Vagina (tissue), 2 donors: ENCODE measurements at places on chromosomes 13 and 19.

GRCh38 chr19:49605605-49606004, 14.6 kb downstream of the PRR12 start:
- no peak for DNase-seq

DNA sequence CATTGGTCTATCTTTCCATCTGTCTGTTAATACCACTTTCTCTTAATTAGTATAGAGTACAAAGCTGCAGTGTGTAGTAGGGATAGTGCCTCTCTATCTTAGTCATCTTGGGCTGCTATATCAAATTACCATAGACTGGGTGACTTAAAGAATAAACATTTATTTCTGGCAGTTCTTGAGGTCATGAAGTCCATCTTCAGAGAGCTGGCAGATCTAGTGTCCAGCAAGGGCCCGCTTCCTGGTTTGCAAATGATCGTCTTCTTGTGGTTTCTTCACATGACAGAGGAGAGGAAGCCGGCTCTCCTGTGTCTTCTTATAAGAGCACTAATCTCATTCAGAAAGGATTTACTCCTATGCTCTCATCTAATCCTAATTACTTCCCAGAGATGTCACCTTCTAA, 6.1 kb downstream of the ZNF700 start:
- no peak for DNase-seq

- DNase-seq, result no peak
Measured at GRCh38 chr19:47135156-47135555, 4.5 kb downstream of the SAE1 start.

DNA sequence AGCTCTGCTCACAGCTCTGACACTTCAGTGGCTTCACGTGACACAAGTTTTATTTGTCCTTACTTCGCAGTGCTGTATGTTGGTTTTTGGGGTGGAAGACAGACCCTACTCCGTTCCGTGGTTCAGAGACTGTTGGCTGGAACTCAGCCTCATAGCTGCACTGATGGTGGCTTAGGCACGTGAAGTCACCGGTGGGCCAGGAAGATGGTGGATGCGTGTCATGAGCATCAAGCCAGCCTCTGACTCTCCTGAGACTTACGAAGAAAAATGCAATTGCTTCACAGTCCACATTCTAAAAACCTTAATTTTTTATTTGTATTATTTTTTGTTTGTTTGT, 161.4 kb upstream of the SOX1 start:
- DNase-seq, result peak; percentile 27

DNA sequence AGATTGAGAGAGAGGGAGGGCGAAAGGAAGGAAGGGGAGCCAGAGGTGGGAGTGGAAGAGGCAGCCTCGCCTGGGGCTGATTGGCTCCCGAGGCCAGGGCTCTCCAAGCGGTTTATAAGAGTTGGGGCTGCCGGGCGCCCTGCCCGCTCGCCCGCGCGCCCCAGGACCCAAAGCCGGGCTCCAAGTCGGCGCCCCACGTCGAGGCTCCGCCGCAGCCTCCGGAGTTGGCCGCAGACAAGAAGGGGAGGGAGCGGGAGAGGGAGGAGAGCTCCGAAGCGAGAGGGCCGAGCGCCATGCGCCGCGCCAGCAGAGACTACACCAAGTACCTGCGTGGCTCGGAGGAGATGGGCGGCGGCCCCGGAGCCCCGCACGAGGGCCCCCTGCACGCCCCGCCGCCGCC, at the start of gene TNFSF11:
Gene TNFSF11, plus strand, starts transcription at position 142 of the 400 bp plus-strand sequence. Its CDS starts 152 bp downstream, at position 294.
- DNase-seq, result no peak

DNA sequence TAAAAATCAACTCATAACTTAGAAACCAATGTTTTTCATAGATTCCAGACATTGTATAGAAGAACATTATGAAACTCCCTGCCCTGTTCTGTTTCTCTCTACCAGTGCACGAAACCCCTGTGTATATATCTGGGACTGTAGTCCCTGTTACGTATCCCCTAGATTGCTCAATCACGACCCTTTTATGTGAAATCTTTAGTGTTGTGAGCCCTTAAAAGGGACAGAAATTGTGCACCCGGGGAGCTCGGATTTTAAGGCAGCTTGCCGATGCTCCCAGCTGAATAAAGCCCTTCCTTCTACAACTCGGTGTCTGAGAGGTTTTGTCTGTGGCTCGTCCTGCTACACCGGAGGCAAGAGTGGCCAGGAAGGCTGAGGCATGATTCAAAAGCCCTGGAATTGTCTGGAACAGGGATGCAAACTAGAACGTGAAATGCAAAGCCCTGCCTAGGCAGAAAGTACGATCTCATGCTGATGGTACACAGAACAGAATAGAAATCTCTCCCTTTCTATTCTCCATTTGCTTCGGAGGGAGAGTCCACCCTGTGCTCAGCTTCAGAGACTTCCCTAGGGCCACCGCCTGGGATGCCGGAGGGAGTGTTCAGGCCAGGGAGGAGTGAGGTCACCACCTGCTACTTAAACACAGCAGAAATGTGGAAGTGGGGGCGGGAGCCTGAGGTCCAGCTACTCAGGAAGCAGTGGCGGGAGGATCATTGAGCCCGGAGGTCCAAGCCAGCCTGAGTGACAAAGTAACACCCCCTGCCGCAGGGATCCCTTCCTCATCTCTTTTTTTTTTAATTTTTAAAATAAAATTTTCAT, 758 bp upstream of the ZNF888 start:
- no peak for DNase-seq

DNA sequence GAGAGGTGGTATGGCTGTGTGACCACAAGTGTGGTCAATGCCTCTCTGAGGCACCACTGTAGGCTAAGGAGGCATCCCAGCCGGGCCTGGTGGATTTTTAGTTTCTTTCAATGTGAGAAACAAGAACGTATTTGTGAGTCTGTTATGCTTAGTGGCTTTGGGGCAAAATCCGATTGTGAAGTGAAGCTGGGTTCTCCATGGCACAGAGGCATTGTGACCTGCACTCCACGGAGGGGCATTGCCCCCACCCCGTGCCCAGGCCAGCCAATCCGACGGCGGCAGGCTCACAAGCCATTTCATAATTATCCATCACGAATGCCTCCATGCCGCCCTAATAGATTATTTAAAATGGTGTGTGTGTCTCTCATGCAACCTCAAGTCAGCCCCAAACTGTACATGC, 151.6 kb downstream of the ZNF536 start:
- DNase-seq, result peak; percentile 85

GRCh38 chr19:51081476-51081875, 1.2 kb downstream of the KLK14 start:
- no peak for DNase-seq

DNA sequence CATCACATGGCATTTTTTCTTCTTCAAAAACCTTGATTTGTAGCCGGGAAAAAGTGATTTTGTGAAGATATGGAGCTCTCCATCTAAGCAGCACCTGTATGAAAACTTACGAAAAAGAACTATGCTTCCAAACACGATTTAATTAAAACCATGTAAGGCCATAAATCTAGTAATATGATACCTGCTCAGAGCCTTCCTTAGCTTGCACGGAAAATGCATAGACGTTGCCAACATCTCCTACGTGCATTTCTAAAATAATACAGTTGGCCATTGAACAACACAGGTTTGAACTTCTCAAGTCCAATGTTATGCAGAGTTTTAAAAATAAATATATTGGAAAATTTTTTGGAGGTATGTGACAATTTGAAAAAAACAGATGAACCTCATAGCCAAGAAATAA, 59.1 kb upstream of the RNF113B start:
- no peak for DNase-seq

- no peak for DNase-seq
Measured at GRCh38 chr19:15241259-15241910, 9.1 kb upstream of the EPHX3 start.

GRCh38 chr13:101711307-101712025, 259.0 kb downstream of the ITGBL1 start:
- no peak for DNase-seq

DNA sequence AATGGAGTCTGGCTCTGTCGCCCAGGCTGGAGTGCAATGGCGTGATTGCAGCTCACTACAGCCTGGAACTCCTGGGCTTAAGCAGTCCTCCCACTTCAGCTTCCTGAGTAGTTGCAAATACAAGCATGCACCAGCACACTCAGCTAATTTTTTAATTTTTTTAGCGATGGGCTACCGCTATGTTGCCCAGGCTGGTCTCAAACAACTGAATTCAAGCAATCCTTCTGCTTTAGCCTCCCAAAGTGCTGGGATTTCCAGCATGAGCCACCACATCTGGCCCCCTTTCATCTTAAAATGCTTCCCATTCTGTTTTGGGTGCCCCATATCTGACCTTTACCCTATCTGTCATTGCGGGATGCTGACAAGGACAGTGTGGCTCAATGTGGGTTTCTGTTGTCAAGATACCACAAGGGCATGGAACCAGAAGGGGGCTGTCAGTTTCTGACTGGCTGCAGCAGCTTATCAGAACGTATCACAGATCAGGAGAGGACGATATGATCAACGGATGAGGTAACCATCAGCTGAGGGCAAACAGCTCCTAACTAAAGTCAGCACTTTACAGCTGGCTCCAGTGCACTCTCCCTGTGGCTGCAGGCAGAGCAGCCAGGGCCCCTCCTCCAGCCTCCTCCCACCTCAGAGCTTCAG, 32.4 kb downstream of the GPR42 start:
- DNase-seq, result no peak

- DNase-seq, result no peak
Measured at GRCh38 chr13:33322965-33323668, 37.6 kb upstream of the STARD13 start.

DNA sequence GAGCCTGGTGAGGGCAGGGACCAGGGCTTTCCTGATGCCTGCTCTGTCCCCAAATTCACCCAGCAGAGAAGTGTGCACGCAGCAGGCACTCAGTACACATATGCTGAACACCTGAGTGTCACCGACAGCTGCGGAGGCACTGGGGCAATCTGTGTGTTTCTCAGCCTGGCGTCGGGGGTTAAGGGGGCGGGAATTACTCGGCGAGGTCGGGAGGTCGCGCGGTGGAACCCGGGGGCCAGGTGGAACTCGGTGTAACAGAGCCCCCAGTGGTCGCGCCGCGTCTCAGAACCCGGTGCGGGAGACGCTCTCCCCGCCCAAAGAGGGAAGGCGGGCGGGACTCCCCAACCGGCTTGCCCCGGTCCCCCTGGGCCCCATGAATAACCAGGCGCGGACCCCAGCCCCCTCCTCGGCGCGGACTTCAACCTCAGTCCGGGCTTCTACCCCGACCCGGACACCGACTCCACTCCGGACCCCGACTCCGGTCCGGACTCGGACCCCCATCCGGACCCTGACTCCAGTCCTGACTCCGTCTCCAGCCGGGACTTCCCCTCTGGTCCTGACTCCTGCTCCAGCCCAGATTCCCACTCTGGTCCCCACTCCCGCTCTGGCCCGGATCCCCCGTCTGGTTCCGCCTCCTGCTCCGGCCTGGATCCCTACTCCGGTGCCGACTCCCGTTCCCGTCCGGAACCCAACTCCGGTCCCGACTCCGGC, at the start of gene SELENOV:
Gene SELENOV, plus strand, starts transcription at position 300 of the 711 bp plus-strand sequence. Its CDS starts 74 bp downstream, at position 374.
- no peak for DNase-seq

- DNase-seq, result no peak
Measured at GRCh38 chr13:46172531-46172991, 9.4 kb downstream of the LCP1 start.

GRCh38 chr13:72165276-72165675, 298.3 kb upstream of the DACH1 start:
- no peak for DNase-seq

DNA sequence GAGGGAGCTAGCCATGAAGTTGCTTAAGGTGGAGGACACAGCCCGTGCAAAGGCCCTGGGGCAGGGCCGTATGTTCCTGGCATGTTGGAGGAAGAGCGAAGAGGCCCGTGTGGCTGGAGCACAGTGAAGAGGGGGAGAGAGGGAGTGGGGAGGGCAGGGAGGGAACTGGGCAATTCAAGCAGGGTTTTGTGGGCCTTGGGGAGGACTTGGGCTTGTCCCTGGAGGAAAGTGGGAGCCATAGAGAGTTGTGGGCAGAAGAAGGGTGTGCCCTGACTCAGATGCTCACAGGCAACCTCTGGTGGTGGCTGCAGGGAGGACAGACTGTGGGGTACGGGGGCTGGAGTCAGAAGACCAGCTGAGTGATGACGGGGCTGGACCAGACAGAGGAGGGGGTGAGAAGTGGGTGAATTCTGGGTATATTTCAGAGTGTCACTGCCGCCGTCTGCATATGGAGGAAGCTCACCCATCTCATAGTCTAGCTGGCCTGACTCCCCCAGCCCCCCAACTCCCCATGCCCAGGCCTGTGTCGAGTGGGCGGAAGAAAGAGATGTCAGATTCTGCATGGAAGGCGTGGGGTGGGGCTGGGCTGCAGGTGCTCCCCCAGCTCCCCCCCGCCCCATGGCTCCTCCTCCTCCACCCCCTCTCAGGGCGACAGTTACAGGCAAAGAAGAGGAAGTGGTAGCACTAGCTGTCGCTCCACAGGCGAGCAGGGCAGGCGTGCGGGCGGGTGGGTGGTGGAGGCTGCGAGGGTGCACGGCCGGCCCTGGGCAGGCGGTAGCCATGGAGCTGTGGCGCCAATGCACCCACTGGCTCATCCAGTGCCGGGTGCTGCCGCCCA, at the start of gene VAV1:
Gene VAV1, plus strand, starts transcription at position 681 of the 838 bp plus-strand sequence. Its CDS starts 100 bp downstream, at position 781.
- no peak for DNase-seq

DNA sequence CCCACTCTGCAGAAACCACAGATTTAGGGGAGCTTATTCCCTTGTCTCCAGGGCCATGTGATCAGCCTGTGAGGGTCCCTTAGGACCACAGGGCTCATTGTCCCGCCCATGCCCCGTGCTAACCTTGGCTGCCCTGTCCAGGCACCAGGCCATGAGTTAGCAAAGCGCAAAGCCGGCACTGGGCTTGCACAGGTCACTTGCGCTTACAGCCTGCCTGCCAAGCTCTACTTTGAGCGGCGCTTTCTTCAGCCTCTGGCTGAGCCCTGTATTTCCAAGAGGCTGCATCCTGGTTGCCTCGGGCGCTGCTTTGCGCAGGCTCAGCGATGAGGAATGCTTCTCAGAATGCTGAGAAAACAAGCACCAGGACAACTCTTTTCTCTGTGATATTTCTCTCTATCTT, 188.0 kb downstream of the TDRD3 start:
- DNase-seq, result no peak

- no peak for DNase-seq
Measured at GRCh38 chr13:69324090-69324886, 783.3 kb upstream of the ATXN8OS start.

DNA sequence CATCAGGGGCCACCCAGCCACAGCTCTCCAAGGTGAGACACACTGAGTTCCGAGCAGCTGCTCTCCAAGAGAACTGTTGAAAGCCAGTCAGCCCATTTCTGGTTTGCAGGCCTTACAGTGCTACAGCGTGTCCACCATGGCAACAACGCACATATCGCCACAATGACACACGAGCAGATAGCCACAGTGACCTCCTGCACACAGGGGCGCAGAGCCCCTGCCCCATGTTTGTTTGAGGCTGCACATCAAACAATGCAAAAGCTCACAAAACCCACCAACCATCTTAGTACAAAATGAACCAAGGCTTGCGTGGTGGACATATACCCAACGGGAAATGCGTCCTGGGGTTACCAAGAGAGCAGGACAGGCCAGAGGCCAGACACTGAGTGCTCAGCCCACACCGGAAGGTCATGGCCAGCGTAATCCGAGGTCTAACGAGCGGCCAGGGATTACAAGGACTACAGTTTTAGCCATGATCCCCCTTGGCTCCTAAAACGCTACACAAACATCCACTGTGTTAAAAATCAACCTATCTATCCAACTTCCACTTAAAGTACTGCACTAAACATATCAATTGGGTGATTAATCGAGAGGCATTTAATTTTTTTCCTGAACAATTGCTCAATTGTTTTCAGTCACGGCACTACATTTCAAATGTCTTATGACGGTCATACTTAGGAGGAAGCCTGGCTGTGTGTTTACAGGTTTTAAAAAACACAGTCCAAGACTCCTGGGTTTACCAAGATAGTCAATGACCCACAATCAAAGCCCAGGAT, 56.0 kb downstream of the STK24 start:
- no peak for DNase-seq

- DNase-seq, result no peak
Measured at GRCh38 chr19:48206397-48207093, 36.1 kb downstream of the ZSWIM9 start.
